ENCODE measurements at places on chromosomes 1 and 21.
A peak's percentile ranks its signal among the peaks of the same experiment; 100 is the strongest.

GRCh38 chr1:185412385-185413087, 95.5 kb upstream of the IVNS1ABP start:
- no peak for DNase-seq

DNA sequence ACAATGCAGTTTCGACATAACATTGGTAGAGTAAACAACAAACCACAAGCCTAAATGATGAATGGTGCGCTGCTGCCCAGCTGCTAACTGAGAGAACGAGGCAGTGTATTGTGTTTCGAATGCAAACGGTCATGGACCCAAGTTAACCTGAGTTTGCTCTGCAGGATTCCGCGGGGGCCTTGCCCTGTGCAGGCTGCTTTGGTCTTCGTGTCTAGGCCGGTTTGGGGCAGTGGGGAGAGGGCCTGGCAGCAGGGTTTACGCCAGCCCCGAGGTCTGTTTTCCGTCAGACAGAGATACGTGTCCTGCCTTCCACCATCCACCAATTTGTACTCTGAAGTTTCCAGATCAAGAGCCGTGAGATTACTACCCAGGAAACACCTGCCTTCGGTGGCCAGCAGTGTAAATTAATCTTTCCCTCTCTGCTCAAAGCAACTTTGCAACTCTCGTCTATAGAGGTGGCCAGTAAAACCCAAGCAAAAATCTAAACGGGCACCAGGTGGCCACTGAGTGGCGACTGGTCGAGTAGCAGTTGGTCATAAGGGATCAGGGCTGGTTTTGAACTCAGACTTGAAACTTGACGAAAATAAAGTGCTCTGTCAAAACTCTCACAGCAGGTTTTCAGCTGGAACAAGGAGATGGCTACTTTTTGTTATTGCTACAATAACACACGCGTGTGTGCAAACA, 6.3 kb upstream of the PRDM15 start:
- no peak for DNase-seq

DNA sequence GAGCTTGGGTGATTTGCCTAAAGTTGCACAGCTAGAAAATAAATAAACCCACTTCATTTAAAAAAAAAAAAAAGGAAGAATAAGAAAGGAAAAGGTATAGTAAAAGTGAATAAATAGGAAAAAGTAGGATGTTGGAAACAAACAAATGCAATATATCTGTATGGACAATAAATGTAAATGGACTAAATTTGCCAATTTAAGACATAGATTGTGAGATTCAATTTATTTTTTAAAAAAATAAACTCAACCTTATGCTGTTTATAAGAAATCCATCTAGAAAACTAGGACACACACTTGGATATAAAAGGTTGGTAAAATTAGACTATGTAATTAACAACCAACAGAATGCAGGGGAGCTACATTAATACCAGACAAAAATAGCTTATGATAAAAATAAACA, 300.0 kb downstream of the AJAP1 start:
- no peak for DNase-seq

GRCh38 chr1:86155807-86156565, 586 bp downstream of the COL24A1 start:
- no peak for DNase-seq

GRCh38 chr1:151549199-151549598, 9.1 kb downstream of the TUFT1 start:
- DNase-seq = no peak

GRCh38 chr1:11466416-11466815, 12.5 kb upstream of the DISP3 start:
- DNase-seq = no peak

GRCh38 chr21:43307677-43308070, 119.3 kb downstream of the SIK1 start:
- no peak for DNase-seq

GRCh38 chr1:77064246-77064645, 155.0 kb downstream of the PIGK start:
- no peak for DNase-seq

- no peak for DNase-seq
Measured at GRCh38 chr1:17924578-17924977, 169.4 kb downstream of the ACTL8 start.

GRCh38 chr1:6249739-6250689, 6.0 kb downstream of the HES3 start:
- DNase-seq = no peak

- DNase-seq = no peak
Measured at GRCh38 chr1:74425676-74426075, 86.7 kb downstream of the LRRC53 start.

DNA sequence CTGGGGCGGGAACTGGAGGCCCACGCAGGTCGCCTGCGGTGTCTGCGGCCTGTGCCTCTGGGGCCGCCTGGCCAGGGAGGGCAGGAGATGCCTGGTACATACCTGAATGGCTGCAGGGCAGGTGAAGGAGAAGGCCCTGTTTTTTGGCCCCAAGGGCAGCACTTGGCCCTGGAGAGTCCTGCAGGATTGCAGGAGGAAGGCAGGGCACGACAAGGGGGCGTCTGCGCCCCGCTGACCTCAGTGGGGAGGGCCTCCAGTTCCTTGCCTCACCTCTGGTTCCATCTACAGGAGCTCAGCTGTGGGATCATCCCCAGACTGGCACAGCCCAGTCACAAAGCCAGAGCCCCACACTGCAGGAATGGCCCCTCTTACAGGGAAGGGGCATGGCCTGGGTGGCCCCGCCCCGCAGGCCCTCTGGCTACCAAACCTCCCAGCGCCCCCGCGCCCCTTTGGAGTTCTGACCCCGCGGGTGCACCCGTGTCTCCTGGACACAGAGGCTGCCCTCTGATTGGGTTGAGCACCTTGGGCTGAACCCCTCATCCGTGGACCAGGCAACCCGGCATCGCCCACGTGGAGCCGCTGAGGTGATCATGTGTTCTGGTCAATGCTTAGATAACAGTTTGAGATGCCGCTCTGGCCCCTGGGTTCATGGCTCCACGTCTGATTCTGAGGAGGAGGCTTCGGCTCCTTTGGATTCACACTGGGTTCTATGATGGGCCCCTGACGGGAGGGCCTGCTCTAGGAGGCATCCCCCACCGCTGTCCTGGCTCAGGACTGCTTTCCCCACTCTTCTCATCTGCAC, 1.3 kb upstream of the PEX10 start:
- no peak for DNase-seq

GRCh38 chr1:57079454-57080157, 113.8 kb upstream of the C8B start:
- DNase-seq = no peak

- no peak for DNase-seq
Measured at GRCh38 chr1:76330991-76331603, 256.6 kb downstream of the ST6GALNAC3 start.

DNA sequence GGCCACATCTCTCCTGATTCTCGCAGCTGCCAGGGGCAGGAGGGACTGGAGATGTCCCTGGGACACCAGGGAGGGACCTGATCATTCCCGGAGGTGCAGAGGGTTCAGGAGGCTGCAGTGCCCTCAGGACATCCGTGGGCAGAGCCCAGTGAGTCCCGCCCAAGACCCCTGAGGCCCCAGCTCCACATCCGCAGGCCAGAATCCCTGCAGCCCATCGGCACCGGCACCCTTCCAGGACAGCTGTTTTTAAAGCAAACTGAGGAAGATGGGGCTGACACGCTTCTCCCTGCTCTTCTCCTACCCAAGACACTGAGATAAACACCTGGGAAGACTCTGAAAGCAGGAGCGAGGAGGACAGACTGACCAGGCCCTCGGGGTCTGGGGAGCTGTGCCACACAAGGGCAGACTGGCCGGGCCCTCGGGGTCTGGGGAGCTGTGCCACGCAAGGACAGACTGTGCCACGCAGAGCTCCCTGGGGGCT, 25.5 kb downstream of the SLC19A1 start:
- DNase-seq = no peak

DNA sequence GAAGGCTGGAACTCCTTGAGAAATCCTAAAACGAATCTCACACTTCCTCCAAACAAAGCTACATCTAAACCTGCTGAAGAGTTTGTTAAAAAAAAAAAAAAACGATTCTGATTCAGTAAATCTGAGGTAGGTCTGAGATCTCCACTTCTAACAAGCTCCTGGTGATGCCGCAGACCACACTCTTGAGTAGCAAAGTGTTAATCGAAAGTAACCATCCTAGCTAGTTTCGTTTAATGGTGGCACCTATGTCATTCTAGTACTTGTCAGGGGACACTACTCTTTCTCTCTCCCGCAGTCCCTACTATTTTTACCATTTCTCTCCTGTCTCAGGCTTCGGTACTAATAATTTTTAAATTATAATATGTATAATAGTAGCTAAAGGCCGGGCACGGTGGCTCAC, 2.1 kb downstream of the CLCC1 start:
- no peak for DNase-seq

GRCh38 chr1:150543500-150544143, 5.6 kb upstream of the ADAMTSL4 start:
- no peak for DNase-seq

DNA sequence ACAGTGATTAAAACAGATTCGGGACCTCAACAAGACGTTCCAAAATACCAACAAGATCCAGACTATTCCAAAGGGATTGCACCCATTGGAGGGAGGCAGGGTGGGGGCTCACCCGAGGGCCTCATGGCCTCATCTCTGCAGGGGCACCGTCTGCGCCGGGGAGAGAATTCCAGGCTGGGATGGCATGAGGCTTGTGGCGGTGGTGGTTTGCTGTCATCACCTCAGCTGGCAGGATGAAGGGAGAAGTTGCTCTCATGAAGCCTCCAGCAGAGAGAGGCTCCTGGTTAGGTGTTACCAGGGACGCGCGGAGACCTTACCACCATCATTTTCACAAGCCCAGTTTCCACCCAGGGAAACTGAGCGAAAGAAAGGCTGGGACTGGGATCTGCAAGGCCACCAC, 6.7 kb upstream of the PDPN start:
- DNase-seq = no peak

- no peak for DNase-seq
Measured at GRCh38 chr1:178417858-178418257, 78.9 kb downstream of the CLEC20A start.

DNA sequence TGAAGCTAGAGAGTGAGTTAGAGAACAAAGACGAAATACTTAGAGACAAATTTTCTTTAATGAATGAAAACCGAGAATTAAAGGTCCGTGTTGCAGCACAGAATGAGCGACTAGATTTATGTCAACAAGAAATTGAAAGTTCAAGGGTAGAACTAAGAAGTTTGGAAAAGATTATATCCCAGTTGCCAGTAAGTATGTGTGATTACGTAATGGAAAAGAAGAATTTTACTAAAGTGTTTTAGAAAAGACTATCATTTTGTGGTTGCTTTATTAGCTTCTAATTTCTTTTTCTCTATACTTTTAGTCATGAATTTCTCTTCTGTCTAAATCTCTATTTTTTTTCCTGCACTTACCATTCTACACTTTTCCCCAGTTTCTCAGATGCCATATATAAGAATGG, 26.7 kb downstream of the CCDC18 start:
- no peak for DNase-seq

DNA sequence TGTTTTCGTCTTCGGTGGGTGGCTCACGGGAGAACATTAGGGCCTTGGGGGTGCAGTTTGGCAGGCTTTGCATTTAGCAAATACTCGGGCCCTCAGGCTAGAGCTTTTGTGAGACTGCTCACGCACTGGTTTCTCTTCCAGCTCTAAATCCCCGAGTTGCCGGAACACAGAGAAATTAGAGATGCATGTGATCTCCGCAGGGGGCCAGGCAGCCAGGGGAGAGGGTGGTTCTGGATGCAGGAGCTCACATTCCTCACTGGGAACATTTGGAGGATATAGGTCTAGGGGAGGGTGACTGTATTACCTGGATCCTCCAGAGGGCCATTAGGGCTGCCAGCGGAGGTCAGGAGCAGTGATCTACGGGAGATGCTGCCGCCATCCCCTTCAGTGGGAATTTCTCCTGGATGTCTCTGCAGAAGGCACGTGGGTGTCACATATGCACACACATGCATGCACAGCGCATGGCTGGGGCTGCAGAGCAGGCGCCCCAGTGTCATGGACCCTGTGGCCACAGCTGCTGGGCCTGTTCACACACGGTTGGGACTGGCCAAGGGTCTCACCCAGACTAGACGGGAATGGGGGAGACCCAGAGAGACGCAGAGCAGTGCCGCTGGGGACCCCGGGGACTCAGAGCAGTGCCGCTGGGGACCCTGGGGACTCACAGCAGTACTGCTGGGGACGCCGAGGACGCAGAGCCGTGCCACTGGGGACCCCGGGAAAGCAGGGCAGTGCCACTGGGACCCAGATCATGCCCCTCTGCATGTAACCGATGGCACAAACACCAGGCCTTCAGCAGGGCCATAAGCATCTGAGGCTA, 258.7 kb downstream of the CAMTA1 start:
- DNase-seq = no peak

DNA sequence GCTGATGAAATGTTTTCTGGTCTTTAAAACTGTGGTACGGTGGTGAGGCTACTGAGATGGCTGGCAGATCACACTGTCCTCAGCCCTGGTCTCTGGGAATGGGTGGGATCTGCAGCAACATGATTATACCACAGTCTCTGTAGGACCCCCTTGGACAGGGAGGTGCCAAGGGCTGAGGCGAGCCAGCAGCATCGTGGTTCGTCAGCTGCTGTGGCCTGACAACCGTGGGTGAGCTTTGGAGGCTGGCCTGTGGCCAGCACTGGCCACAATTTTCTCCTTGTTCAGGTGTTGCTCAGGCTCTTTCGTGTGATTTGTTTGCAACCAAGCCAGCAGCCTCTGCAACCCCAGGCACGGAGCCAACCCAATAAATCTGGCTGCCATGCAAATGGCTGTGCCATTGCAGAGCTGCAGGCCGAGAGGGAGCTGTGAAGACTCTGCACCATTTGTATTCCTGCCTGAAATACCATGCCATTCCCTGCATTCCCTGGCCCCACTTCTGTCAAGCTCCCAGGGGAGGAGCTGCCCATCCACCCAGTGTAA, 70.9 kb downstream of the PCP4 start:
- no peak for DNase-seq

DNA sequence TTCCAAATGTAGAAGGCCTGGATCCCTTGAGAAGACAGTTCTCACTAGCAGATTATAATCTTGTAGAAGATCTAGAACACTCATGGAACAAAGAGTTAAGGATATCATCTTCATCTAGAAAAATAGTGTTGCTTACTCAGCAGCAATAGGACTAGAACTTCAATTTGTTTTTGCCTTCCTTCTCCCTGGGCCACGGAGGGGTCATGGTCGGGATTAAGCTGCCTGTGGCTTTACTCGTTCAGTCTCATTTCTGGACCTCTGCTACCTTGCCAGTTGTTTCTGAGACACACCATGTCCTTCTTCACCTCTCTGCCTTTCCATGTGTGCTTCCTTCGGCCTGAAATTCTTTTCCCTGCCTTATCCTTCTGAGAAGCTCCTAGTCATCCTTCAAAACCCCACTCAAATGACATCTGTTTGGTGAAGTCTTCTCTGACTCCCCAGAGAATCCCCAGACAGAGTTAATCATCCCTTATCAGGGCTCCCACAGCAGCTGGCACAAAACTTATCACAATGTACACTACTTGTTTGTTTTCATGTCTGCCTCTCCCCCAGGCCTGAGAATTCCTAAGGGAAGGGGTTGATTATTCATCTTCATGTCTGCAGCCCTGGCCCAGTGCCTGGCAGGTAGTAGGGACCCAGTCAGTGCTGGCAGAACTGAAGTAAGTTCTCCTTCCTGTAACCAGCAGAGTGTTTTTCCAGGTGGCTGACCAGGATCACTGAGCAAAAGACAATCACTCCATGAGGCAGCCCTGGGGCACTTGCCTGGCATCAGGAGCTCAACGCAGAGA, 15.5 kb upstream of the SNX27 start:
- no peak for DNase-seq

- DNase-seq = no peak
Measured at GRCh38 chr1:202540014-202540413, 170.2 kb downstream of the SYT2 start.

GRCh38 chr1:46036894-46037839, 95.3 kb downstream of the PIK3R3 start:
- peak; percentile 85 for DNase-seq

Data from activated CD4-positive, alpha-beta T cell treated with anti-CD3 and anti-CD28 coated beads, Interleukin-2, amount 50 U/mL, for 24 hours (primary cell).